NCI-H1694 treated with DMSO at 0.1 percent for 48 hours (cell line): ENCODE measurements at places on chromosomes 1 and 21.

DNA sequence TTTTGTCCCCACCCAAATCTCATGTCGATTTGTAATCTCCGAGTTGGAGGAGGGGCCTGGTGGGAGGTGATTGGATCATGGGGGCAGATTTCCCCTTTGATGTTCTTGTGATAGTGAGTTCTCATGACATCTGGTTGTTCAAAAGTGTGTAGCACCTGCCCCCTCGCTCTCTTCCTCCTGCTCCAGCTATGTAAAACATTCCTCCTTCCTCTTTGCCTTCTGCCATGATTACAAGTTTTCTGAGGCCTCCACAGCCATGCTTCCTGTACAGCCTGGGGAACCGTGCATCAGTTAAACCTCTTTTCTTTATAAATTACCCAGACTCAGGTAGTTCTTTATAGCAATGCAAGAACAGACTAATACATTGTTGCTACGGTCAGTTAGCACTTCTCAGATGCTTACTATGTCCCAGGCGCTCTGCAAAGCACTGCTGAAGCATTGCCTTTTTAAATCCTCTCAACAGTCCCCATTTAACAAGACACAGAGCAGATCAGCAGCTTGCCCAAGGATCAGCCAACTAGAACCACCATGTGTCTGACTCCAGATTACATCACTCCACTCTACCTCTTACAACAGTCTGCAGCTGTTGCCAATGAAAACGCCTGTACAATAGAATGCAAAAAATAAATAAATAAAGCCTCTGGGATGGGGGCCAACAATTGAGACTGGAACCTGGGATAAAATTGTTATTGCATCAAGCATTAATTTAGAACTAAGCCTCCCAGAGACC, 52.4 kb upstream of the USP1 start:
- DNase-seq, result peak; percentile 99

- no peak for DNase-seq
These were observed 55.1 kb downstream of the KIRREL1 start for GRCh38 chr1:158048371-158049067.

DNA sequence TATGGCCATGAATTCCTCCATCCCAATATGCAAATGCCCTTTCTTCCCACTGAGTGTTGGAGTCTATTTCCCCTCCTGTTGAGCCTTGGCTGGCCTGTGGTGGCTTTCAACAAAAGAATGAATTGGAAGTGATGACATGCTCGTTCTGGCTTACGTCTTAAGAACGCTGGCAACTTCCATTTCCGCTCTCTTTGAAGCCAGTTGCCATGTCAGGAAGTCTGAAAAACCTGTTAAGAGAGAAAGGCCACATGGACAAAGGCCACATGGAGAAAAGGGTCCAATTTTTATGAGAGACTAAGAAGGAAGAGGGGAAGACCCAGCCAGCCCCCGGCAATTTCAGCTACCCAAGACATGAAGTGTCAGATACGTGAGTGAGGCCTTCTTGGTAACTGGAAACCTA, 45.6 kb upstream of the GADD45A start:
- no peak for DNase-seq

DNA sequence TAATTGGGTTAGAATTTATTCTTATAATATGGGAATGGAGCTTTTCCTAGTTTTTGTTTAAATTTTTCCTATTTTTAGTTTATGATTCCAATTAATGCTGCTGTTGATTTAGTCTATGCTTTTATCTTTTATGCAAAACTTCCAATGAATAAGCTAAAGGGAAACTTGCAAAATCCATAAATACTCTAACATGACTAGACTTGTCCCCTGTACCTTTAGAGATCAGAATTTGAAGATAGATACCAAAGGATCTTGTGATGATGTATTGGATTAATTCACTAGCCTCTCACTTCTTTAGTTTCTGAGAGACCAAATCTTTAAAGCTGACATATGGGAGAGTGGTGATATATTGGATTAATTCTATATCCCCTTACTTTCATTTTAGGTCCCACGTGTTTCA, 306.6 kb upstream of the PRMT6 start:
- no peak for DNase-seq

DNA sequence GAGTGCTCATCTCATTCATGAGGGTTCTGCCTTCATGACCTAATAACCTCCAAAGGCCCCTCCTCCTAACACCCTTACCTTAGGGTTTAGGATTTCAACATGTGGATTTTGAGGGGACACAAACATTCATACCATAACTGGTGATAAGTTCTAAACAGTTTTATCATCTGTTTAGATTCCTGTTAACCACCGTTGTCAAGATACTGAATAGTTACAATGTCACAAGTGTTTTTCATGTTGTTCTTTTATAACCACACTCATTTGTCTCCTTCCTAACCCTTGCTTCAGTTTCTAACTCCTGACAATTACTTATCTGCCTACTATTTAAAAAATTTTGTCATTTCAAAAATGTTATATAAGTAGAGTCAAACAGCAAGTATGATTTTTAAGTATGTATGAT, 86.0 kb downstream of the NCAM2 start:
- DNase-seq, result no peak

GRCh38 chr21:37532868-37533780, 166.6 kb downstream of the DYRK1A start:
- DNase-seq, result no peak

GRCh38 chr1:10824821-10825540, 28.5 kb upstream of the CASZ1 start:
- no peak for DNase-seq

GRCh38 chr1:160366731-160367515, at the start of gene NHLH1:
Gene NHLH1 (plus strand): TSS chr1:160367071. CDS start chr1:160370732, 3,661 bp downstream.
- no peak for DNase-seq

- DNase-seq, result no peak
These were observed 1.7 kb downstream of the LHX9 start for GRCh38 chr1:197918807-197919345.

DNA sequence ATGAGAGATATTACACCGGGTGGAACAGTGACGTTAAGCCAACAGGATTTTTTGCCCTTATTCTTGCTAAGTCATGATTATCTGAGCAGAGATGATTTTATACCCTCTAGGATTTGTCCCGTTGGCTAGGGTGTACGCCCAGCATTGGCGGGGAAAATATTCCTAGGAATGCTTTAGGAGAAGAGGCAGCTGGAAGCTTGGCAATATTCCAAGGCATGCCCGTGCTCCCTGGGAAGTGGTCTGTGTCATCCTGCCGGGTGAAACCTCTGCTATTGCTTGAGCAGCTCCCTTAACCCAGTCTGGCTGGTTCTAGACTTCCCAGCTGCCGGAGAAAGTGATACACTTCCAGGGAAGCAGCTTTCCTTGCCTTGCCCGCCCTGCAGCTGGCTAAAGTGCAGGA, 16.2 kb downstream of the CHRNB2 start:
- DNase-seq, result peak; percentile 53

- DNase-seq, result no peak
These were observed 55.5 kb downstream of the CACNA1E start for GRCh38 chr1:181538836-181539235.

- no peak for DNase-seq
These were observed 362 bp upstream of the ROR1 start for GRCh38 chr1:63773496-63773814.

- DNase-seq, result no peak
These were observed 449.1 kb upstream of the KAZN start for GRCh38 chr1:14149431-14149830.

- no peak for DNase-seq
These were observed 3.3 kb upstream of the LSM10 start for GRCh38 chr1:36400825-36401601.

GRCh38 chr1:153356392-153357075, 1.1 kb upstream of the S100A9 start:
- DNase-seq, result no peak

DNA sequence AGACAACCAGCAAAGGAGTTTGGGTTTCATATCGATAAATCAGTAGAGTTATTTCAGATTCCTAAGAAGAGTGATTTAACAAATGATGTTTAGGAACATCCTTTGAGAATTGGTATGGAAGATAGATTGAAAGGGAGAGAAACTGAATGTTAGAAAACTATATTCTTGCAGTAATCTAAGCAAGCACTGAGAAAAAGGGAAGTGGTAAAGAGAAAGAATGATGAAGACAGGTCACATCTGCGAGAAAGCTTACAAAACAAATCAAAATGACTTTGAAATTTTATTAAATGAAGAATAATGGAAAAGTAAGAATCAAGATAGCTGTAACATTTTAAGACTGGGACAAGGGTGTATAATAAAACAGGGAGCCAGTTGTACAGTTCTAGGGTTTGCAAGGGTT, 177.0 kb downstream of the HS2ST1 start:
- DNase-seq, result no peak

GRCh38 chr21:16040601-16041000, 310.8 kb downstream of the USP25 start:
- DNase-seq, result no peak
